ENCODE measurements at places on chromosomes 6 and 20.
A peak's percentile ranks its signal among the peaks of the same experiment; 100 is the strongest.

GRCh38 chr20:62860391-62860923 lies 1.2 kb downstream of the TCFL5 start:
- no peak for DNase-seq

DNA sequence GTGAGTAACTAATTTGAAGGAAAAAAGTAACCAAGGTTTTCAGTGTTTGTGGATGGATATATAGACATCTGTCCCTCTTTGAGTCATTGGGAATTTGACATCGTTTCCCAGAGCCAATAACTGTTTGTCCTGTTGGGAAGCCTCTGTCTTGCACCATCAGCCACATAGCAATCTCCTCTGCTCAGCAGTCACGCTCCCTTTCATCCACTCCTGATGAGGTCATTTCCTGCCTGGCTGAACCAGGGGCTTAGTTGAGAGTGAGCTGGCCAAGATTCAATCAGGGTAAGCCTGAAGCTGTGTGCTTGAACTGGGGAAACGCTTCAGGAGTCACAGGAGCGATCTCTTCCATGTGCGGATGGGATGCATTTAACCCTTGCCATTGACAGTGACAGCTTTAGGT lies 121.5 kb upstream of the FOXQ1 start:
- DNase-seq, result no peak

DNA sequence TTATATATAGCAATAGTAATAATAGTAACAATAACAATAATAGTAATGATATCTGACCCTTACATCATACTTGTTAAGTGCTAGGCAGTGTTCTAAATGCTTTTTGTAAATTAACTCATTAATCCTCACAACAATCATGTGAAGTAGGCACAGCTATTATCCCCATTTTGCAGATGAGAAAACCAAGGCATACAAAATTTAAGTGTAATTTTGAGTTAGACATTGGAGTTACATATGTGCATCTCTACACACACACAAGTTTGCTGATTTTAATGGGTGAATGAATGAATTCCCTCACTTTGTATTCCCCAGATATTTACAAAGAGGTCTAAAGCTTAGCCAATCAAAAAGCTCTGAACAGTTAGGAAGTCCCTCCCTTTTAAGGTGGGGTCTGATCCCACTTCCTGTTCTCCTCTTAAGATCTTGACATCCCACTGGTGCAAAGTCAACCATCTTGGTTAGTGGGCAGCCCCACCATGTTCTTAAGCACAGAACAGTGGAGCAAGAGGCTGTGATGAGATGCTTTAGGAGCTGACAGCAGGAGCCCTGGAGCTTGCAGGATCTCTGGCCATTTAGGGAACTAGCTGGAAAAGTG lies 85.3 kb upstream of the FOXP4 start:
- no peak for DNase-seq

DNA sequence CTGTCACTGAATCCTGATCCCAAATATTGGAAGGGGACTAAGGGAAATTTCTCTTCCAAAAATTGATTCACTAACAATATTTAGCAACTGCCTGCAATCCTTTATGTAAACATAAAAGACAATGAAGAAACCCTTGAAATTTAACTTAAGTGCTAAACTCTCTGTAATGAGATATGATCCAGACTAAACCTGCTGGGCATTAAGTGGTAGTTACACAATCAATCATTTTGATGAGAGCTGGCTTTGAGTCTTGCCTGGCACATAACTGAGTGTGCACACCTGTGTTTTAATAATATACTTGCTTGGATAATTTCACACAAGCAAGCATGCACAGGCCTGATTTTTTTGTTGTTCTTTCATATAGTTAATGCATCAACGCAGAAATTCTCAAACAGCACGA lies 9.8 kb upstream of the ZFP64 start:
- DNase-seq, result peak; percentile 51

- DNase-seq, result no peak
Observed at GRCh38 chr20:24032400-24032898, 43.9 kb upstream of the GGTLC1 start.

- peak; percentile 92 for DNase-seq
Observed at GRCh38 chr6:136962661-136963060, 40.6 kb downstream of the SLC35D3 start.

- no peak for DNase-seq
Observed at GRCh38 chr6:12955956-12956355, 239.4 kb downstream of the PHACTR1 start.

DNA sequence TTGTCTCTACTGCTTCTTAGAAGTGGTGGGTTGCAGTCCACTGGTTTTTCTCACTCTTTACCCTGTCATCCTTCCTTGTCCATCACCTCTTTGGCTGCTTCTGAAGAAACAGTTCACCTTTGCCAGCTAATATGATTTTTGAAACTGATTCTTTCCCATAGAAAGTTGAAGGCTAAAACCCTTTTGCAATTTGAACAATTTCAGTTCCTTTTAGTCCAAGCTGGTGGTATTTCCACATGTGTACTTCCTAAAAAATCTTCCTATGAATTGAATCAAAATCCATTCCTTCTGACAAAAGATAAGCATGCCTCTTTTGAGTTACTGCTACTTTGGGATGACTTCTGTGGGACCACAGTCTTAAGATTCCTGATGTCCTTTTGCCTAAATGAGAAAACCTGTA lies 210.0 kb upstream of the MAN1A1 start:
- DNase-seq, result no peak

DNA sequence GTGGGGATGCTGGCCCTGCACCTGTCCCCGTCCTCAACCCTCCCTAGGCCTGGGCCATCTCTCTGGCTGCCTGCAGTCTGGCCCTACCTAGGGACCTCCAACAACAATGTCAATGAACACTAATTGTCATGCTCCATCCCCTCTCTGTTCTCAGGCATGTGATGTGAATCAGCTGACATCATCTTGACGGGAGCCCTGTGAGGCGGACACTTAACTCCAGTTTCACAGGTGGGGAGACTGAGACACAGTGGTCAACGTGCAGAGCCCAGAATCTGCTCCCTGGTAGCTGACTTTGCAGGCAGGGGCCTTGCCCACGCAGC lies 762 bp upstream of the TCEA2 start:
- no peak for DNase-seq

- DNase-seq, result peak; percentile 50
Observed at GRCh38 chr6:20574355-20574754, 40.1 kb downstream of the CDKAL1 start.

DNA sequence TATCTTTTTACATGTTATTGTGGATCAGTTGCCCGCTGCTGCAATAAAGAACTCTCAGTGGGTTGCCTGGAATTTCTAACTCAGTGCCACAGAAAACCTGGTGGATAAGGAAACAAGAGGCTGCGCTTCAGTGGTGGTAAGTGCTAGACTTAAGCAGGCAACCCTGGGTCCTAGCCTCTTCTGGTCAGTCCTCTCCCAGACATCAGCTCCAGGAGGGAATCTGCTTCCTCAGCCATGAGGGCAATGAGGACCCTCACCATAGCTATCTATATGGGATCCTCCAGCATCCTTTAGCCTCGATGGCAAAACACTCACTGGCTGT lies 490.7 kb upstream of the SULF2 start:
- no peak for DNase-seq

- DNase-seq, result no peak
Observed at GRCh38 chr20:53222416-53222815, 250.3 kb downstream of the TSHZ2 start.

- no peak for DNase-seq
Observed at GRCh38 chr6:50819904-50820868, 1.5 kb downstream of the TFAP2B start.

GRCh38 chr20:31638317-31638716 lies 605 bp downstream of the COX4I2 start:
- no peak for DNase-seq

DNA sequence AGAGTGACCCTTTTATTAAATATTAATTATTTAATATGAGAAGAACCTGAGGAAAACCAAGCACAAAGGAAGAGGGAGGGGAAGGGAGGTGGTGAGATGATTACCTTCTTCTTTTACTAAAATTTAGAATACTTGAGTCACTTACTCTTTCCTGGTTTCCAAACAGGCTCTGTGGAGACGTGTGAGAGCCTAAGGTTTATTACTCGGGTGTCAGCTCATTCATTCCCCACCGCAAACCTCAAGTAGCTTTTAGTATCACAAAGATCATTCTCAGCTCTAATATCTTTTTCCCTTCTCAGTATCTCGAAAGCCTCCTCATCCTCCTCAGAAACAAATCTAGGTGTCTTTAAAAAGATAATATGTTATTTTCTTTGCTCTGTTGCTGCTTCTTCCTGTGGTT lies 497.2 kb upstream of the JARID2 start:
- DNase-seq, result no peak

All from NCI-H748 treated with DMSO at 0.1 percent for 48 hours (cell line).